ENCODE measurements at places on chromosomes 16 and 17.

- H3K27ac ChIP-seq = no peak overlapping the region
- no peak for DNase-seq
- no peaks in the 10 kb centered on the region for H3K27me3 ChIP-seq
These were observed 19.0 kb downstream of the SLC7A6 start for GRCh38 chr16:68283346-68283745.

DNA sequence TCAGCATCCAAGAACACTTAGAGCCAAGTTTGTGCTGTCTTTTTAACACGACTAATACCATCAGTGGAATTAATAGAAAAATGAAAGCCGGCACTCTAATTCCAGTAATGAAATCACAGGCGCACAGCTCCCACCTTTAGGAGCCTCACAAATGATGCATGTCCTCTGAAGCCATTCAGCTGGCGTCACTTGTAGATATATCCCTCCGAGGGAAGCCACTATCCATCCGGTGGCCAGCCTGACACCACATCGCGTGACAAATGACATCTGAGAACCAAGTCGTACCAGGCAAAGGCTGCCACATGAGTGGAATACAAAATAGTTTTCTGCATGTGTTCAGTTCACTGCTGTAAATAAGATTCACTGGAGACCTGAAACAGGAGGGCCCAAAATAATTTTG lies 205.6 kb downstream of the GRIN2A start:
- H3K27me3 ChIP-seq = no peaks in the 10 kb centered on the region
- no peaks in the 10 kb centered on the region for H3K36me3 ChIP-seq
- no peak overlapping the region for H3K4me3 ChIP-seq
- H3K27ac ChIP-seq = no peak overlapping the region

DNA sequence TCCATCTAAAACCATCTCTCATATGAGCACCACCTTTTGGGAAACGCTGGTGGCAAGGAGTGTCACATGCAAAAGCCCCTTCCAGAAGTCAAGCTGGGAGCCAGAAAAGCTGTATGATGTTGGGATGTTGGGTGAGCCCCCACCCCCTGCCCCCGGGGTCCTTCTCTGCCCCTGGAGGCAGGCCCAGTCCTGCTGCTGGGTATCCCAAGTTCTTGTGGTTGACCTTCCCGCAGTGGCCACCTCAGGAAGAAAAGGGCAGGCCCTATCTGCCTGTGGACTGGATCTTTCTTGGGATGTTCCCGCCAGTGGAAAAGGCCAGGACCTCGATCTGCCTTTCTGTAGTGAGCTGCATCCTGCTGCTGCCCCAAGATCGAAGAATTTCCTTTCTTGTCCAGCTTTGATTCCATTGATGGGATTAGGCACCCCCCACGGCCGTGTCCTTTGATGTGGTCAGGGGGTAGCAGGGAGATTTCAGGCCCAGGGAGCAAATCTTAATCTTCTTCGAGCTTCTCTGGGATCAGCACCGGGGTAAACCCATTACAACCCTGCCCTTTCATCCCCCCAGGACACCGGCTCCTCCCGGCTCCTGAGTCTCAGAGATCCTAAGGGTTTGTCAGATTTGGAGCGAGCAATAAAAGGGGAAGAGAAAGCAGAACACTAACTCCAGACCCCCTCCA lies 165.6 kb downstream of the RAB11FIP4 start:
- H3K36me3 ChIP-seq = no peaks in the 10 kb centered on the region
- no peak overlapping the region for H3K4me3 ChIP-seq
- no peak for DNase-seq
- no peaks in the 10 kb centered on the region for H3K4me1 ChIP-seq

GRCh38 chr16:13426269-13426668 lies 493.7 kb upstream of the ERCC4 start:
- no peaks in the 10 kb centered on the region for H3K4me1 ChIP-seq
- no peaks in the 10 kb centered on the region for H3K27me3 ChIP-seq
- H3K36me3 ChIP-seq = no peaks in the 10 kb centered on the region
- H3K27ac ChIP-seq = no peak overlapping the region

- peaks cover 7% of the 10 kb centered on the region for H3K4me1 ChIP-seq
- H3K27ac ChIP-seq = no peak overlapping the region
These were observed 5.6 kb upstream of the CYBA start for GRCh38 chr16:88656291-88656980.

GRCh38 chr17:33640629-33641028 lies 347.5 kb upstream of the ASIC2 start:
- H3K36me3 ChIP-seq = no peaks in the 10 kb centered on the region
- no peaks in the 10 kb centered on the region for H3K27me3 ChIP-seq
- H3K27ac ChIP-seq = no peak overlapping the region

DNA sequence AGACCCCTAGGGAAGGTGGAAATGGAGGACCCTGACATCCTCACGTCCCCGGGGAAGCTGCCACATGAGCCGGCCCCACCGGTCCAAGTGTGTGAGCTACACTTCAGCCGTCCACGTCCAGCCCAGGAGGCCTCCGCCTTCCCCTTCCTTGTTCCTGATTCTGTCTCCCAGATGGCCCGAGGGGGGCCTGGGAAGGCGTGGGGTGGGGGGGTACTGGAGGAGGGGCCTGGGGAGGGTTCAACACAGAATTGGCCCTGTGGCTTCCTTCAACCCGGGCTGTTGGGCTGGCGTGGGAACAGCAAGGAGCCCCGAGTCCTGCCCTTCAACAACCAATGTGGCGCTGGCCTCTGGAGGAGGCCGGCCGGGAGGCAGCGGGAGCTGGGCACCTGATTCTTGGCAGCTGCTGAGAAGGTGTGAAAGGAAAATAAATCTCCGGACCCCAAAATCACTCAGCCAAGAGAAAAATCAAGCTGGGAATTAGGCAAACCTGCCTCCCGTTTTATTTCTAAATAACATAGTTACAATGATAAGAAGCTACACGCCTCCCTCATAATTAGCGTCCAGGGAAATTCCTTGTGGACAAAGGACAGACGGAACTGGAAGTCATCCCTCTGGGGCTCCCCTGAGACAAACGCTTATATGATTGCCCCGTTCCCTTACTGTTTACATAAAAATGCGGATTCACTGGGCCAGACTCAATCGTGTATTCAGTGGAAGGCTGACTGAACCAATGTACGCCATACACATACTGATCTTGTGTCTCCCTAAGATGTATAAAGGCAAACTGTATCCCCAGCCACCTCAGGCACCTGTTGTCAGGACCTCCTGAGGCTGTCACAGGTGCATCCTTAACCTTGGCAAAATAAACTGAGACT lies 1.8 kb upstream of the APRT start:
- no peak overlapping the region for H3K4me3 ChIP-seq
- H3K27me3 ChIP-seq = no peaks in the 10 kb centered on the region
- peaks cover 14% of the 10 kb centered on the region for H3K4me1 ChIP-seq
- no peak overlapping the region for H3K27ac ChIP-seq
- DNase-seq = no peak

GRCh38 chr16:83995754-83996153 lies 27.7 kb downstream of the NECAB2 start:
- H3K27ac ChIP-seq = no peak overlapping the region
- peaks cover 3% of the 10 kb centered on the region for H3K27me3 ChIP-seq

GRCh38 chr16:70700101-70701020 lies 14.5 kb upstream of the MTSS2 start:
- H3K36me3 ChIP-seq = no peaks in the 10 kb centered on the region
- DNase-seq = no peak
- peaks cover 20% of the 10 kb centered on the region for H3K4me1 ChIP-seq
- H3K27me3 ChIP-seq = no peaks in the 10 kb centered on the region
- no peak overlapping the region for H3K4me3 ChIP-seq
- H3K27ac ChIP-seq = no peak overlapping the region

DNA sequence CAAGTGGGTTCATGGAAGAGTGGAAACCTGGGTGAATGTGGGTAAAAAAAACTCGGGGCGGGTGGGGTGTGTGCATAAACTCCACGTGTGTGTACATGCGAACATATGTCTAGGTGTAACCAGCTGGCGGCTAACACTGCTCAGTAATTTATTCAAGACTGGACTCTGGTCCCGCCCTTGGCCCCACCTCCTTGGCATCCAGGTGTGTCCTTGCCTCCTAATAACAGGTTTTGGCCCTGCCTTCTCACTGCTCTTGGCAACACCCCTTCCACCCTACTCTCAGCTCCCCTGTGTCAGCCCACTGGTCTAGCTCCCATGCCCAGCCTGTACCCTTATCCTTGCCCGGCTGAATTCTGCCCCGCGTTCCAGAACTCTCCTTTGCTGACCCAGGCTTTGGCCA lies 8.3 kb downstream of the FLII start:
- H3K4me1 ChIP-seq = no peaks in the 10 kb centered on the region
- no peaks in the 10 kb centered on the region for H3K27me3 ChIP-seq
- H3K36me3 ChIP-seq = peaks cover 60% of the 10 kb centered on the region
- no peak for DNase-seq

DNA sequence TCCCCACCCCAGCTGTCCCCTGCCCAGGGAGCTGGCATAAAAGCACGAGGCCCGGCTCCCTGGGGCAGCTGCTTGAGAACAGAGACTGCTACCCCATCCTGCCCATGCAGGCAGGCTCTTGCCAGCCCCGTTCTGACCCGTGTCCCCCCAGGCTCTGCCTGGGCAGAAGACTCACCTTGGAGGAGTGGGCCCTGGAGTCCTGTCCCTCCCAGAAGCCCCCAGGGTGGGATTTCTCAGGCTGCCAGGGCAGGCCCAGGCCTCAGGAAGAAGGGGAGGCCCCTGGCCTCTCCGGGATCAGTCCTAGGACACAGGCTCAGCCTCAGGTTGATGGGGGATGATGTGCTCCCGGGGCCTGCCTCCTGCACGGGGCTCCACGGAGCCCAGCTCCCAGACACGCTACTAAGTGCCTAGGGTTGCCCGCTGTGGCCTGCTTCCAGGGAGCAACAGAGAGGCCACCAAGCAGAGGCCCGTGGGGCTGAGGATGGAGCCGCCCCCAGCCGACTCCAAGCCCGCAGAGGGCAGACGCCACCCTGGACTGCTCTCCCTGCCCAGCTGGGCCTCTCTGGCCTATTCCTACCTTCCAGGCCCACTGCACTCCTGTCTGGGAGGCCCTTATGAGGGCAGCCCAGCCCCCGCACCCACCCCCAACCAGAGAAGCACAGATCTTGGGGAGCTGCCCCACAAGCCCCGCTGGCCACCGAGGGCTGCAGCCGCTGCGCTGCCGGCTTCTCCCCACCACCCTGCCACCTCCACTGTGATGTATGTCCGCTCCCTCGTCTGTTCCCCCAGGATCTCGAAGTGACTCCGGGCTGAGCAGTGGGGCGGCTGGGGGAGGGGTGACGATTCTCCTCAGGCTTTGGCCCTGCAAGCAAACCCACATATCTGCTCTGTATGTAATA lies 1.7 kb downstream of the NME3 start:
- peaks cover 7% of the 10 kb centered on the region for H3K36me3 ChIP-seq
- no peak overlapping the region for H3K27ac ChIP-seq
- H3K4me3 ChIP-seq = no peak overlapping the region
- no peaks in the 10 kb centered on the region for H3K27me3 ChIP-seq
- DNase-seq = no peak

GRCh38 chr16:85543536-85543935 lies 69.6 kb upstream of the GSE1 start:
- H3K4me1 ChIP-seq = no peaks in the 10 kb centered on the region
- H3K36me3 ChIP-seq = no peaks in the 10 kb centered on the region
- H3K27me3 ChIP-seq = no peaks in the 10 kb centered on the region
- H3K4me3 ChIP-seq = no peak overlapping the region
- no peak overlapping the region for H3K27ac ChIP-seq

- H3K36me3 ChIP-seq = no peaks in the 10 kb centered on the region
- H3K27ac ChIP-seq = no peak overlapping the region
- H3K4me3 ChIP-seq = no peak overlapping the region
- peaks cover 22% of the 10 kb centered on the region for H3K4me1 ChIP-seq
- no peak for DNase-seq
These were observed 21.1 kb downstream of the HELZ start for GRCh38 chr17:67223924-67224323.

- no peaks in the 10 kb centered on the region for H3K4me1 ChIP-seq
- H3K27me3 ChIP-seq = no peaks in the 10 kb centered on the region
- H3K36me3 ChIP-seq = no peaks in the 10 kb centered on the region
- no peak overlapping the region for H3K4me3 ChIP-seq
These were observed 8.1 kb downstream of the SLC43A2 start for GRCh38 chr17:1620486-1620885.

- no peaks in the 10 kb centered on the region for H3K4me1 ChIP-seq
- no peak for DNase-seq
- peaks cover 10% of the 10 kb centered on the region for H3K36me3 ChIP-seq
- H3K27ac ChIP-seq = no peak overlapping the region
- H3K27me3 ChIP-seq = no peaks in the 10 kb centered on the region
- H3K4me3 ChIP-seq = no peak overlapping the region
These were observed 17.1 kb downstream of the ZNHIT3 start for GRCh38 chr17:36503456-36504155.

- no peak overlapping the region for H3K4me3 ChIP-seq
- H3K36me3 ChIP-seq = no peaks in the 10 kb centered on the region
- no peak for DNase-seq
- no peaks in the 10 kb centered on the region for H3K27me3 ChIP-seq
- no peaks in the 10 kb centered on the region for H3K4me1 ChIP-seq
- H3K27ac ChIP-seq = no peak overlapping the region
These were observed 42.3 kb upstream of the HNF1B start for GRCh38 chr17:37787055-37787757.

GRCh38 chr16:67412294-67412693 lies 4.0 kb downstream of the ZDHHC1 start:
- peaks cover 6% of the 10 kb centered on the region for H3K27me3 ChIP-seq
- no peak overlapping the region for H3K4me3 ChIP-seq
- no peaks in the 10 kb centered on the region for H3K36me3 ChIP-seq
- no peak for DNase-seq
- no peak overlapping the region for H3K27ac ChIP-seq

GRCh38 chr17:60464343-60464742 lies 42.1 kb downstream of the CHCT1 start:
- no peaks in the 10 kb centered on the region for H3K27me3 ChIP-seq
- no peak overlapping the region for H3K27ac ChIP-seq
- no peak overlapping the region for H3K4me3 ChIP-seq

- H3K27me3 ChIP-seq = no peaks in the 10 kb centered on the region
- peaks cover 58% of the 10 kb centered on the region for H3K36me3 ChIP-seq
- peaks cover 3% of the 10 kb centered on the region for H3K4me1 ChIP-seq
- H3K27ac ChIP-seq = no peak overlapping the region
- DNase-seq = peak; percentile 23
- H3K4me3 ChIP-seq = no peak overlapping the region
These were observed 23.1 kb downstream of the NTAN1 start for GRCh38 chr16:15032547-15033308.

- H3K27ac ChIP-seq = no peak overlapping the region
- DNase-seq = no peak
- no peaks in the 10 kb centered on the region for H3K36me3 ChIP-seq
These were observed 559 bp downstream of the IRX3 start for GRCh38 chr16:54286090-54286365.

GRCh38 chr17:4566785-4567184 lies 6.4 kb upstream of the GGT6 start:
- H3K36me3 ChIP-seq = no peaks in the 10 kb centered on the region
- DNase-seq = no peak
- no peak overlapping the region for H3K27ac ChIP-seq
- peaks cover 17% of the 10 kb centered on the region for H3K4me1 ChIP-seq
